ENCODE measurements at places on chromosomes 2 and 18.

DNA sequence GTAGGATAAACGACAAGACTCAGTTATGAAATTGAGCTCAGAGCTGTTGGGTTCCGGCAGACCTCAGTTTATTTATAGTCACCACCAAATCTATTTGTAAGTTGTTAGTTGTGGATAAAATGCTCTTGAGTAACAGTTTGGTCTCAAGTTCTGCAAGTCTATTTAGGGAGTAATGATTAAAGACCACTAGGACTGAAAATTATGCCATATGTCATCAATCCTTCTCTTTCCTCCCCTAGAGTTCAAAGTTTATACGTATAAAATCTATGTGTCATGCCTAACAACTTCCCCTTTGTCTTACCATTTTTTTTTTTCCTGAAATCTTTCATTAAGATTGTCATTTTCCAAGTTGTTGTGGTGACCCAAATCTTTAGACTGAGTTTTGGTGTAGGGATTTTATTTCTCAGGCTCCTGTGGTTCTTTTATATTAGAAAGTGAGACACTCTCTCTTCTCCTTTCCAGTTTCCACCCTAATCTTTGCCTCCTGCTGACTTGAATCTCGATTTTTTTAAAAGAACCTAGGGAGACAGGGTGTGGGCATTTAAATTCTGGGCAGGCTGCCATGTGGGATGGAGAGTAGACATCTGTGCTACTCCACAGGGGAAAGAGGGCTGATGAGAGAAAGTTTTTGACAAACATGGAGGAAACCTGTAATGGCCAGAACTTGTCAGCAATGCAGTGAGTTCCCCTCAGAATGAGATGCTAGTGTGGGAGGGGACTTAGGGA is 51.0 kb downstream of the LAMA3 start:
- DNase-seq = no peak

DNA sequence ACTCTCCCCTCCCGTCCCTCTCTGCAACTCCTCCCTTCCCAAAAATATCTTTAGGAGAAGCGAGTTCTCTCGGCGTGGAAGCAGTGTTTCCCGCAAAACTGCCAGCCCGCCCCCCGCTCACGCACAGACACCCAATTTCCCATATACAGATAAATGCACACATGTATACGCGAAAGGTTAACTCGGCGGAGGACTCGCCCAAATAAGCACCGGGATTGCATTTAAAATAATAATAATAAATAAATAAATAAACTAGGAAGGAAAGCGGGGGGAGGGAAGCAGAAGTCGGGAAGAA is 70.0 kb upstream of the PSMD14 start:
- DNase-seq = no peak

- DNase-seq = no peak
Observed at GRCh38 chr18:74331404-74331803, 15.8 kb downstream of the C18orf63 start.

DNA sequence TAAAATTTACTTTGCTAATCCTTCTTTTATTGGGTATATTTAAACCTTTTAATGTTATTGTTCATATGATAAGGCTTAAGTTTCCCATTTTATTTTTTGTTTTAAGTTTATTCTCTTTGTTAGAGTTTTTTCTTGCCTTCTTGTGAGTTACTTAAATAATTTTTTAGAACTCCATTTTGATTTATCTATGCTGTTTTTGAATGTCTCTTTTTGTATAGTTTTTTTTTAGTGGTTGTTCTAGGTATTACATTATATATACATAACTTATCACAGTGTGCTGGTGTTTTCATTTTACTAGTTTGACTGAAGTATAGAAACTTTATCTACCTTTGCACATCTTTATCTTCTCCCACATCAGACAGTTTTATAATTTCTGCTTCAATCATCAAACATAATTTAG is 49.4 kb upstream of the TGFA start:
- DNase-seq = no peak

DNA sequence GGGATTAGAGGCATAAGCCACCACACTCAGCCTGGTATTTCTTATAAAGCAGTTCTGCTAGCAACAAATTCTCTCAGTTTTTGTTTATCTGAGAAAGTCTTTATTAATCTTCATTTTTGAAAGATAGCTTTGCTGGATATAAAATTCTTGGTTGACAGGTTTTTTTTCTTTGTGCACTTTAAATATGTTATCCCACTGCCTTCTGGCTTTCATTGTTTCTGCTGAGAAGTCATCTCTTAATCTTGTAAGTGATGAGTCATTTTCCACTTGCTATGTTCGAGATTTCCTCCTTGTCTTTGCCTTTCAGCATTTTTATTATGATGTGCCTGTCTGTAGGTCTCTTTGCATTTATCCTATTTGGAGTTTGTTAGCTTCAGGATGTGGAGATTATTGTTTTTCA is 5.9 kb upstream of the ELAC1 start:
- no peak for DNase-seq

DNA sequence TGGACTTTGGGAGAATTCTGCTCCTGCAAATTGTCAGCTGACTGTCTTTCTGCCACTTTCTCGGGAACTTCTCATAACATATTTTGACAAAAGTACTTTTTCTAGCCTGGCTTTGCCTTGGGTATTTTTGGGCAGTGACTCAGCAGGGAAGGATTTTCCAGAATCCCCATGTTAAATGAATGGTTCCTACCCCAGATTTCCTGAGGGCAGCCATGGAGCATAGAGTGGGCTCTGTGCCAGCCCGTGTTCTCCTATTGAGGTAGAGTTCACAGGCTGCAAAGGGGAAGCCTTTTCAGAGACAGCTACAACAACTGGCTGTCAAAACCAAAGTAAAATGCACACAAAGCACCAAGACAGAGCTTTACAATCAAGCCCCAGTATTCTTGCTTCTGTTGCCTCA is 59.8 kb downstream of the BMP10 start:
- no peak for DNase-seq

Measured in CD4-positive, alpha-beta T cell treated with Interleukin-4 for 1 hour (primary cell).